SK-MEL-5 (cell line): ENCODE measurements at places on chromosomes 3 and 15.

GRCh38 chr3:57512166-57512565 is 32.0 kb downstream of the DNAH12 start:
- DNase-seq: no peak

DNA sequence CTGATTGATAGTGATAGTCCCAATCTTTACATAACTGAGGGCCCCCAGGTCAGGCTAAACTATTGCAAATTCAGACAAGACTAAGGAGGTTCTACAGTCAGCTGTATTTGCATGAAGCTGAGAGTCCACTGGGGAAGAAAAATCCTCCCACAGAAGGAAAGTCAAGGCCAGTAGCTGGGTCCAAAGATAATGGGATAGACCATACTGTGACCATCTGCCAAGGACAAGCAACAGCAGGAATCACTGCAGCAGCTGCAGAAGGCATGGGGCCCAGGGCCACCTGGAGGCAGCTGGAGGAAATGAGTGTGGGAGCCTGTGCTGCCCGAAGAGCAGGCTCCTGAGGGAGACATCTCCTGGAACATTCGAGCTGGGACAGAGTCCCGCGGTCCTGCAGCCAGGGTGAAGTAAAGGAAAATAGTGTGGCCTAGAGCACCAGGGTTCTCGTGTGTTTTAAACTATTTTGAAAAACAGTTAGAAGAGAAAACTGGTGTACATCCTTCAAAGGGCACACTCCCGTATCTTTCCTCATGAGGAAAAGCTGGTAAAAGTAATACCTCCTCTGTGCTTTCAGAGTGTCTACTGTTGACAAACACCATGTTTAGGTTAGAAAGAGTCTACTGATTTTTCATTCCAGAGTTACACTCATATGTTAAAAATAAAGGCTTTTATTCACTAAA is 13.2 kb upstream of the TMEM212 start:
- DNase-seq: peak; percentile 91

- DNase-seq: peak; percentile 60
Measured at GRCh38 chr3:157700405-157700804, 197.2 kb upstream of the VEPH1 start.

GRCh38 chr15:20341901-20342600 is 199.5 kb downstream of the GOLGA6L6 start:
- DNase-seq: no peak

GRCh38 chr15:41914411-41914810 is 20.6 kb upstream of the SPTBN5 start:
- no peak for DNase-seq

- peak; percentile 70 for DNase-seq
Measured at GRCh38 chr3:18111796-18112232, 313.3 kb downstream of the SATB1 start.

- DNase-seq: no peak
Measured at GRCh38 chr3:141739731-141740130, 1.6 kb downstream of the RNF7 start.

DNA sequence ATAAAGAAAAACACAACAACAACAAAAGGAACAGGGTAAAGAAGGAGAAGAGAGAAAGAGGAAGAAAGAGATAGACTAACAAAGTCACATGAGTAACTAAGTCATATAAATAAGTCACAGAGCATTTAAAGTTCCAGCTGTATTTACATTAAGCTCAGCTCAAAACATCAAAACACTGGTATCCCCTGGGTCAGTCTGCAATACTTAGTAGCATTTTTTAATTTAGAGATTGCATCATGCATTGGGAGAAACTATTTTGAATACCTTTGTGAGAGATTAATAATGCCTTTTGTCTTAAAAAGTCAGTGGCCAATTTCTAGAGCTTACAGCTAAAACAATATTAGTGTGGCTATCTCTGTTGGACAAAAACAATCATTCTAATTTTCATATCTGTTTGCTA is 78.4 kb downstream of the NEK10 start:
- DNase-seq: no peak

GRCh38 chr15:42157981-42158765 is 1.7 kb upstream of the PLA2G4F start:
- no peak for DNase-seq

DNA sequence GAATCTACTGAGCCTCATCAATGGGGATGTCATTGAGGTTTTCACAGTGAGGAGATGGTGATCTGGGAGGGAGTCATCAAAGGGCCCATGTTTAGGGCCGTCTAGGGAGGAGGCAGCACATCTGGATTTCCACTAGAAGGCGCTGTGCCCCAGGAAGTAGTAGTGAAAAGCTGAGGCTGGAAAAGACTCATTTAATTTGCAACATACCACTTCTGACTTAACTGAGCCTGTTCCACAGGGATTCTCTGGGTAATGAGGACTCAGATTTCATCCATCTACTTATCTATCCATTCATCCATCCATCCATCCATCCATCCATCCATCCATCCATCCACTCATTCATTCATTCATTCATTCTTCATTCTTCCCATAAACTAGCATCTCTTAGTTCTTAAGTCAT is 17.4 kb upstream of the SHF start:
- DNase-seq: peak; percentile 84

GRCh38 chr3:152096280-152096906 is 172.3 kb upstream of the MBNL1 start:
- no peak for DNase-seq

- no peak for DNase-seq
Measured at GRCh38 chr3:183288117-183288516, 35.1 kb downstream of the B3GNT5 start.

DNA sequence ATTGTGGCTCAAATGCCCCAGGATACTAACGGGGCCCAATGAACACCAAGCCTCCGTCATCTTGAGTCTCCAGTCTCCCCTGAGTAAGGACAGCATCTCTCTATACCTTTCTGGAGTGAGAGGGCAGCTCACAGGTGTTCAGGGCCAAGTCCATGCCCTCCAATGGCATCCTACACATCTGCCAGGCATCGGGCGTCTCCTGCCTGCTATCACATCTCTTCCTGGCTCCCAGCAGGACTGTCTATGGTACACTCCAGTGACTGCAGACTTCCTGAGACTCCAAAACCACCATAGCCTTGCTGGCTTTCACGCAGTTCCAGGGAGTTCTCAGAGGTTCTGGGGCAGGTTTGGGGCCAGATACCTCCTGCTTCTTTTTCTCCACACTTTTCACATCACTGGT is 28.3 kb downstream of the CX3CR1 start:
- no peak for DNase-seq
